AG10803 (cell line): ENCODE measurements at places on chromosomes 13 and 19.

GRCh38 chr13:112648966-112649690 lies 40.7 kb upstream of the ATP11A start:
- no peak for DNase-seq

DNA sequence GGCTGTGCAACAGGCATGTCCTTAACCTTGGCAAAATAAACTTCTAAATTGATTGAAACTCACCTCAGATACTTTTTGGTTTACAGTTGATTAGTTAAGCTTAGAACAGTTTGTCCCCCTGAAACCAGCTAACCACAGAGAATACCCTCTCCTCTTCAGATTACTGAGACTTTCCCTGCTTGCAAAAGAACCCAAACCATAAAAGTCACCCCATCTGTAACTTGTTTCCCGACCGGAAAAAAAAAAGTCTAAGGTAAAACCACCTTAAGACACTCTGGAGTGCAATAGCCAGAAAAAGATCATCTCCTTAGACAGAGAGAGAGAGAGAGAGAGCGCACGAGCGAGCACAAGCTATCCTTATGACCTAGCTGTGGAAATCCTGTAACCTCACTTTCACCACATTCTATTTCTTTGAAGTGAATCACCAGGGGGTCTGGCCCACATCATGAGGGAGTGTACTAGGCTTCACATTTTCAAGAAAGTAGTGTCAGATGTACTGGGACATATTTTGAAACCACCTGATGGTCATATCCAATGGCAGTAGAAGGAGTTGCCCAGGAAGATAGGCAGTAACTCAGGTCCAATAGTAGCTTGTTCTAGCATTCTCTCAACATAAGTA lies 11.1 kb upstream of the GTF2F2 start:
- peak; percentile 65 for DNase-seq

GRCh38 chr13:85368686-85369085 lies 430.5 kb downstream of the SLITRK6 start:
- DNase-seq: no peak

- DNase-seq: no peak
Observed at GRCh38 chr19:48478339-48479256, 9.4 kb downstream of the CYTH2 start.

GRCh38 chr19:34408411-34408810 lies 4.2 kb downstream of the PDCD2L start:
- no peak for DNase-seq

- DNase-seq: no peak
Observed at GRCh38 chr13:44196196-44196751, 177.3 kb upstream of the SERP2 start.

- DNase-seq: peak; percentile 66
Observed at GRCh38 chr19:43774103-43774939, 6.5 kb downstream of the KCNN4 start.

- DNase-seq: no peak
Observed at GRCh38 chr19:16797876-16798275, 31.3 kb upstream of the SIN3B start.

GRCh38 chr19:52601025-52601973 lies 31.2 kb downstream of the ZNF701 start:
- DNase-seq: peak; percentile 89

DNA sequence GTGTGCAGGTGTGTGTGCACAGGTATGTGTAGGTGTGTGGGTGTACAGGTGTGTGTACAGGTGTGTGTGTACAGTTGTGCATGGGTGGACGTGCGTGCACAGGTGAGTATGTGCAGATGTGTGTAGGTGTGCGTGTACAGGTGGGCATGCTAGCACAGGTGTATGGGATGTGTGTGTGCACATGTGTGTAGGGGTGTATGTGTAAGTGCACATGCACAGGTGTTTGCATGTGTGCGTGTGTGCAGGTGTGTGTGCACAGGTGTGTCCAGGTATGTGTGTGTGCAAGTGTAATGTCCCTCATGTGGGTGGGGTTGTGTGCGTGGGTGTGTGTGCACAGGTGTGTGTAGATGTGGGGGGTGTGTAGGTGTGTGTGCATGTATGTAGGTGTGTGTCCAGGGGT lies 27.5 kb upstream of the TFDP1 start:
- DNase-seq: no peak

GRCh38 chr13:83761631-83762030 lies 120.6 kb downstream of the SLITRK1 start:
- DNase-seq: no peak

DNA sequence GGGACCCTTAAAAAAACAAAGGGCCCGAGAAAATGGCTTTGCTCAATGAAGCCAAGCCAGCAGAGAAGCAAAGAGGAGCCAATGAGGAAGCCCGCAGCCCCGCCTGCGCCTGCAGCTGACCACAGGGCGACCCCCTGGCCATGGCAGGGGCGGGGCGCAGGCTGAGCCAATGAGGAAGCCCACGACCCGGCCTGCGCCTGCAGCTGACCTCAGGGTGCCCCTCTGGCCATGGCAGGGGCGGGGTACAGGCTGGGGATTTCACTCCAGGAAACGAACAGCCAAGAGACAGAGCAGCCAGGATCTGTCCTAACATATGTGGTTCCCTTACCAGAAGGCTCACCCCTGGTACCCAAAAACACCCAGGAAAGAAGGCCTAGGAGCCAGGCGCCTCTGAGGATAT lies 101.4 kb downstream of the STK24 start:
- no peak for DNase-seq

DNA sequence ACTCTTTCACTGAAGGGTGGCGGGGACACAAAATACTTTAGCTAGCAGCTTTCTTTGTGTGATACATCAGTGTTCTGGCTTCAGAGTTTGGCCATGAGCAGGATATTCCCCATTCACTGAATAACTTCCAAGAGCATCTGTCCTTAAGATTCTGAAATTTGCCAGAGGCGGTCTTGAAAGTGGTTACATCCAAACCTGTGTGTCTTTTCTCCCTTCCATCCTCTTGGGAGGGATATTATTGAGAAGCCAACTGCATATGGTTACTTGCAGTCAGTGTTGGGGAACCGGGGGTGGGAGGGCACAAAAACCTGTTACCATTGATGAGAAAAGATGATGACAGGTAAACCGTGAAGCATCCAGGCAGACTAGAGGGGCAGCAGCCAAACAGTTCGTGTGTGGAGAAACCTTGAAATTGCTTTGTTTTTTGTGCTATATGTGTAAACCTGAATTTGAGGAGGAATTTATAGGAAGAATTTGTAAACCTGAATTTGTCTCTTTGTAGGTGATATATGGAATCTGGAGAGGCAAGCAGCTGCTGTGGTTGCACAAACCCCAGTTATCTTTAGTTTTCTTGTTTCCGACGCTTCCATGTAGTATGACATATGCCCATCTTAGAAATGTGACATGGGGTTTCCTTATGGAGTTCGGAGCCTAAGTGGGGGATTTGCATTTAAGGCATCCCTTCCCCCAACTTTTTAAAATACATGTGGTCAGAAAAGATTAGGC lies 104.8 kb downstream of the WDFY2 start:
- no peak for DNase-seq

DNA sequence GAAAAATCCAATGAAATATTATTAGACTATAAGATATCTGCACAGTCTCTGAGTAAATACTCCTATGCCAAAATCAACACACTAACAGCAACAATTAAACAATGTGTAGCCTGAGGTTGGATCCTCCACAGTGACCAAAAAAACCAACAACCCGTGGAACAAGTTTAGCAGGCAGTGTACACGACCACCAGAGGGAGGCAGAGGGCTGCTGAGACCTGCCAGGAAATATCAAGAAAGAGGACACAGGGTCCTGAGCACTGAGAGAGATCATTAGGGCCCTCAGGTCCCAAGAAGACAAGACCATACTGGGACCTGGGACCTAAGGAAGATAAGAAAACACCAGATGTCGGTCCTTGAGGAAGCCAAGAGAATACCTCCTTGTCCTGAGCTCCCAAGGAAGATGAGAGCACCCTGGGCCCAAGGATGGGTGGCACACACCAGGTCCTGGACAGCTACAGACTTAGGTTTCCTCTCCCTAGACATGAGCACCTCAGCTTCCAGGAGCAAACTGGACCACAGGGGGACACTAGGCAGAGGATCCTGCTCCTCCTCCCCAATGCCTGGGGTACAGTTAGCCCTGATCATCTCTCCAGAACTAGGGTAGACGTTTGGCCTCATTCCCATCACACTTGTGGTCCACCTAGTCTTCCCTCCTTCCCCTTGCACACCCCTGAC lies 822 bp upstream of the ZNF274 start:
- peak; percentile 3 for DNase-seq

GRCh38 chr13:32210101-32210500 lies 105.1 kb downstream of the ZAR1L start:
- DNase-seq: peak; percentile 30

GRCh38 chr13:61415058-61415721 lies 459 bp downstream of the PCDH20 start:
- no peak for DNase-seq

DNA sequence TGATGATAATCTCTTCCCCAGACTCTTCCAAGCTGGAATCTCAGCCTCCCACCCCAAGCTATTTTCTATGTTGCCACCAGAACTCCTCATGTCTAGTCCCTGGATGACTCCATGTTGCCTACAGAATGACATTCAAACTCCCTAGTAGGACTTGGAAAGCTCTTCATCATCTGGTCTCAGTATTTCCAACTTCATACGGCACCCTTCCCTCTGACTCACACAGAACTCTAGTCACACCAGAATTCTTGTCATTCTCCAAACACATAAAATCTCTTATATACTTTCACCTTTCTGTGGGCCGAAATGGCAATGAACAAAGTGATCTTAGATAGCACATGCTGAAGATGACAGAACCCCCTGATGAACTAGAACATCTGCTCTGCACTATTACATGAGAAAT lies 86.2 kb downstream of the CAB39L start:
- DNase-seq: peak; percentile 72

DNA sequence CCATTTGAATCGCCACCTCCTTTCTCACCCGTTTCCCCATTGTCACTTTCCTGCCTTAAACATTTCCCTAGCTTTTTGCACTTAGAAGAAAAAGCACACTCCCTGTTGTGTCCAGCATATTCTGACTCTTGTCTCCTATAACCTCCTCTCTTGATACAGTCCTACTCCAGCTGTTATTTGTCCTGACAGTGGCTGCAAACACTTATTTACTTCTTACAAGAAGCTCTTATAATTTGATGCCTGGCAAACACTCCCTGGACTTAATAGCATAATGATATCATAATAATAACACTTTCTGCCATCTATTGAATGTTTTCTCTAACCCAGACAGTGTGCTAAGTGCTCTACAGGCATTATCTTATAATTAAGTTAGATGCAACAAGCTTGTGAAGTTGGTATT lies 76.6 kb downstream of the DGKH start:
- no peak for DNase-seq

GRCh38 chr13:77497350-77497749 lies 38.2 kb upstream of the SCEL start:
- no peak for DNase-seq

DNA sequence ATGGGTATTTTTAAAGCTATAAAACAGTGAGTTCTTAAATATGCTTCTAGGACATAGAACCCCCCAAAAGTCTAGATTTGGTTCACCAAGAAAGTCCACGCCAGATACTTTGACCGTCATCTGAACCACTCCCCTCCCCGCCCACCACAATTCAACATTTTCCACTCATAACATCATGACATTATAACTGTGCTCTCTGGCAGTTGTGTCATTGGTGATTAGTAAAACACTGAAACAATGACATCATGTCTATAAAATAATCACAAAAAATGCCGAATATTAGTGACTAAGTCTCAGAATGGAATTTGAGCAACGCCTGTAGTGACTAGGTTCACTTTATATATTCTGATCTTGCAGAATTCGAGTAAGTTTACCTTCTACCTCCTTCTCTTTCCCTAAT lies 732.3 kb downstream of the FGF9 start:
- no peak for DNase-seq

- no peak for DNase-seq
Observed at GRCh38 chr13:23992781-23993679, 95.7 kb upstream of the C1QTNF9B start.

GRCh38 chr13:24272452-24273161 lies 36.8 kb upstream of the C1QTNF9 start:
- no peak for DNase-seq

GRCh38 chr13:26441476-26441875 lies 116.0 kb upstream of the WASF3 start:
- no peak for DNase-seq

GRCh38 chr13:42272115-42272803 lies at the start of gene AKAP11:
Gene AKAP11 (plus strand): TSS chr13:42272152. CDS start chr13:42286349, 14,197 bp downstream.
- peak; percentile 35 for DNase-seq

DNA sequence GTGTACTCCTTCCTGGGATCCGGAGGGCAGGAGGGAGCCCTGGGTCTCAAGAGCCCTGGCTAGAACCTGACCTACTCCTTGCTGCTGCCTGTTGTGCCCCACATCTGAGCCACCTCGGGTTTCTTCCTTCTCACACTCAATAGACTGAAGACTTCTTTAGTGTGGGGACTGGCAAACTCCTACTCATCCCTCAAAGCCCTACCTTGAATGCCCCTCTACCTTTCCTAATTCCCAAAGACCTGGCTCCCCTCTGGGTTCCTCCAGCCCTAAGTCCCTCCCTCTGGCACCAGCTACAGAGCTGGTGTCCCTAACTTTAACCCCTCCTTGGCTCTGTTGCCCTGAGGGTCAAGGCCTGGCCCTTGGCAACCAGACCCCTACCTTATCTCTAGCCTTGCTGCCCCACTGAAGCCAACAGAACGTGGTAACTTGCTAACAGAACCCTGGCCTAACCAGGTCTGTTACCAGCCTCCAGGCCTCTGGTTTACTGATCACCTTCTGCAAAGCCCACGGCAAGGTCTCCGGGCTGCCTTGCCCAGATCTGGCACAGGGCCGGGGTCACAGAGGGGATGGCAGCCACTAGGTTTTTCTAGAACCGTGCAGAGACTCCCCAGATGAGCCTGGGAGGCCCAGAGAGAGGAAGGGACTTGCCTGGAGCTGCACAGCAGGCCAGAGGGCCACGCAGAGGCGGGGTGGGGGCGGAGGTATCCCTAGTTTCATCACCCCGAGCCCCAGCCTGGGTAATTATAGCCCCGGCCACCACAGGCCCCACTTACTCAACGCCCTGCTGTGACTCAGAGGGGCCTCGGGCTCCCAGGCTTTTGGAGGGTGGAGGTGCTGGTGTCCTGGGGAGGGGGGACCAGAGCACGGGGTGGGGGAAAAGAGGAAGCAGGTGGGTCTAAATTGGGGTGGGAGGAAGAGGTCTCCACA lies 15.3 kb downstream of the ZBTB7A start:
- DNase-seq: peak; percentile 66
